ENCODE measurements at places on chromosomes 16 and 17.

- DNase-seq: no peak
These were observed 858 bp downstream of the SKAP1 start for GRCh38 chr17:48429156-48429555.

GRCh38 chr16:62863139-62863538 is 826.9 kb upstream of the CDH8 start:
- no peak for DNase-seq

- DNase-seq: no peak
These were observed 477 bp upstream of the OSGIN1 start for GRCh38 chr16:83952587-83952939.

GRCh38 chr17:63652106-63652505 is 29.9 kb downstream of the MAP3K3 start:
- no peak for DNase-seq

DNA sequence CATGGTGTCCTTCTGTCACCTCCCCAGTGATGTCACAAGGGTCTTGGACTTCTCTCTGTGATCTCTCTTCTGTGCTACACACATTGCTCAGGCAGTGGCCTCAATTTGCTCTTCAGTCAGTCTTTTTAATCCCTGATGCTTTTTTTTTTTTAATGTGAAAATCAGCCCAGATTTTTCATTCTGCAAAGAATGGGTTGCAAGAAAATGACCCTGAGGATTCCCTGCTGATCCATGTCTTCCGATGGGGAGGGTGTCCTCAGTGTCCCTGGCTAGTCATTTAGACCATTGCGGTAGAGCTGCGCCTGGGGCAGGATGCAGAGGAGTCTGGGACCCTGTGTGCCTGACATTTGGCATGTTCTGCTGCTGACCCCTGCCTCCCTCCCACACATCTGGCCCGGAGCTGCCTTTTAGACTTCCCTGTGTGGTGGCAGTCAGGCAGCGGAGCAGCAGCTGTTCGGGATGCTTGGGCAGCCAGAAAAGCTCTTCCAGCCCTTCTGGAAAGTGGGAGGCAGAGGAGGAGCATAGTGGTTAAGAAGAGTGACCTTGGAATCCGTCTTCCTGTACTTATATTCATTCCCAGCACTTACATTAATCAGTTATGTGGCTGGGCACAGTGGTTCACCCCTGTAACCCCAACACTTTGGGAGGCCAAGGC is 12.3 kb downstream of the GPT2 start:
- no peak for DNase-seq

- no peak for DNase-seq
These were observed 299.4 kb upstream of the IRX3 start for GRCh38 chr16:54585998-54586340.

DNA sequence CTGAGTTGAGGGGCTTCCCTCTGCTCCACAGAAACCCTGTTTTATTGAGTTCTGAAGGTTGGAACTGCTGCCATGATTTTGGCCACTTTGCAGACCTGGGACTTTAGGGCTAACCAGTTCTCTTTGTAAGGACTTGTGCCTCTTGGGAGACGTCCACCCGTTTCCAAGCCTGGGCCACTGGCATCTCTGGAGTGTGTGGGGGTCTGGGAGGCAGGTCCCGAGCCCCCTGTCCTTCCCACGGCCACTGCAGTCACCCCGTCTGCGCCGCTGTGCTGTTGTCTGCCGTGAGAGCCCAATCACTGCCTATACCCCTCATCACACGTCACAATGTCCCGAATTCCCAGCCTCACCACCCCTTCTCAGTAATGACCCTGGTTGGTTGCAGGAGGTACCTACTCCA is 26.0 kb downstream of the STH start:
- no peak for DNase-seq

GRCh38 chr17:77327566-77328464 is 187.0 kb downstream of the SEC14L1 start:
- no peak for DNase-seq

DNA sequence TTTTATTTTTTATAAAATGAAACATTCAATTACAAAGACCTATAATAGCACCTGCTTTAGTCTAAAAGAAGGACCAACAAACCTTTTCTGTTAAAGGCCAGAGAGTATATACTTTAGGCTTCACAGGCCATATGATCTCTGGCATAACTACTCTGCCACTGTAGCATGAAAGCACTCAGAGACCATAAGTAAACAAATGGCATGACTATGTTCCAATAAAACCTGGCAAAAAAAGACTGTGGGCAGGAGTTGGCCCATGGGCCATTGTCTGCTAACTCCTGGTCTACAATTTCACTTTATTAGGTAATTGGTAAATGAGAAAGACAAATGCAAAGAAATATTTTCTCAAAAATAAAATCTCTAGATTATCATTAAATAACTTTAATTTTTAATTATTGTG is 14.9 kb downstream of the CEP112 start:
- no peak for DNase-seq

DNA sequence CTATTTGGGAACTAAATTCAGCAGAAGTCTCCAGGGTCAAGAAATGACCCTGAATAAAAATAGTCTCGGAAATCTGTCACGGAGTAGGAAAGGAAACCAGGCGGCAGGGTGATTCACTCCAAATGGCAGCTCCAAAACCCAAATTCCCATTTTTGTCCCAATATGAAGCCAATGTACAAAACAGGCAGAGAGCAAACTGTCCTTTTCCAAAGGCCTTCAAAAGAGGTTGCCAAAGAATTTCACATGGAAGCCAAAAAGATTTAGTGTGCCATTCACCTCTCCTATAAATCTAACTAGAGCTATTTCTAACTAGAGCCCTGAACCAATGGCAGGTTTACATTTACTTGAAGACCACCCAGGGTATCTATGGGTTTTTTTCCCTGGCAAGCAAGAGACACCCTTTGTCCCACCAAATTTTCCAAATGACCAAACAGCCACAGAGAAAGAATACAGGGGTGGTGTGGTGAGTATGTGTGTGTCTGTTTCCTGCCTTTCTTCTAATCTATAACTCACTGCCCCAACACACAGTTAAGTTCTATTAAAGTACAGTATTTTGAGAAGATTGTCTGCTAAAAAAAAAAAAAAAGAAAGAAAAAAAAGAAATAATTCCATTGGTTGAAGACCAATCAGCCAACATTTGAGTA is 6.8 kb downstream of the MYO1D start:
- DNase-seq: peak; percentile 21

- DNase-seq: no peak
These were observed 669.1 kb upstream of the SALL1 start for GRCh38 chr16:51820176-51820575.

DNA sequence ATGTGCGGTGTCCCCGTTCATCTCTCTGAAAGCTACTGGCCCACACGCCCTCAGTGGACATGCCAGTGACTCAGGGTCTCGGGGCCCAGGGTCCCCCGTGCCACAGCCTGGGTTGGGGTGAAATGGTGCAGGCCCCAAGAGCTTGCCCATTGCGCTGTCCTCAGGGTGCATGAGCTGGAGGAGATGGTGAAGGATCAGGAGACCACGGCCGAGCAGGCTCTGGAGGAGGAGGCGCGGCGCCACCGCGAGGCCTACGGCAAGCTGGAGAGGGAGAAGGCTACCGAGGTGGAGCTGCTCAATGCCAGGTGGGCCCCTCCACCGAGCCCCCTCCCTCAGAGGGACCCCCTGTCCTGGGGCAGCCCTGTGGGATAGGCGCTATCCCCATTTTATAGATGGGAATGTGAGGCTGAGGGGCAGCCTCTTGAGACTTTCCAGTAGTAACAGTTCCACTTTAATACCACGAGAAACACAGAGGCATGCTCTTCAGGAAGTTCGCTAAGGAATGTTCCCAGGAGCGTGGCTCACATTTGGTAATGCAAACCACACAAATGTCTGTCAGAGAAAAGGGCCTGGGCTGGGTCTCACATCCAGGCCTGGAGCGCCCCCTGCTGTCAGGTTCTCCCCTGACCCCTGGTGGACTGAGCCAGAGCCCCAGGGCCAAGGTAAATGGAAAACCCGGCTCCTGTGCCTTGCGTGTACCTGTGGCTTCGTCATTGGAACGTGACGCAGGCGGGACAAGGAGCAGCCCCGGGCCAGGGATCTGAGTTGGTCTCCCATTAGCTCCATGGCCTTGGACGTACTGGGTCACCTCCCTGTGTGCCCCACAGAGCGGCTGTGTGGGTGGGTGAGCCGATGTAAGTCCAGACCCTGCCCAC is 133.7 kb downstream of the RAB11FIP4 start:
- DNase-seq: peak; percentile 90

GRCh38 chr16:50265260-50265659 is 1.1 kb upstream of the ADCY7 start:
- DNase-seq: peak; percentile 13
